ENCODE measurements at places on chromosomes 6 and 20.

GRCh38 chr6:14396392-14396791, 278.8 kb downstream of the CD83 start:
- no peak for DNase-seq

GRCh38 chr6:73768558-73768957, 72.6 kb downstream of the CD109 start:
- no peak for DNase-seq

- DNase-seq = no peak
Measured at GRCh38 chr20:46703435-46703834, 6.0 kb upstream of the SLC2A10 start.

- DNase-seq = no peak
Measured at GRCh38 chr20:1440024-1440423, 26.6 kb downstream of the NSFL1C start.

DNA sequence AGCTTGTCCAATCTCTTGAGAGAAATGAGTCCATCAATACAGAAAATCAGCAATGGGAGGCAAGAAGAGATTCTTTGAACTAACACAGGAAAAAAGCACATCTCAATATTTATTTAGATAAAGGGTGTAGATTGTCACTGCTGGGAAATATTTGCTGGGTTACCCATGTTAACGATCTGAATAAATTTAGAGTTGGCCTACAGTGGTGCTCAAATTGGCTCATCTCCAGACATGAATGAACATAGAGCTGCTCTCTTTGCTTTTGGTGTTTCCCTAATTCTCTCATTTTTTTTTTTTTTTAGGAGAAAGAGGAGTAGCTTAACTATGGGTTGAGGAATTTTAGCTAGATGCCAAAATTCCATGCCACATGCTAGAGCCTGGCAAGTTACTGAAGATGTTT, 471.2 kb downstream of the PKHD1 start:
- DNase-seq = no peak

DNA sequence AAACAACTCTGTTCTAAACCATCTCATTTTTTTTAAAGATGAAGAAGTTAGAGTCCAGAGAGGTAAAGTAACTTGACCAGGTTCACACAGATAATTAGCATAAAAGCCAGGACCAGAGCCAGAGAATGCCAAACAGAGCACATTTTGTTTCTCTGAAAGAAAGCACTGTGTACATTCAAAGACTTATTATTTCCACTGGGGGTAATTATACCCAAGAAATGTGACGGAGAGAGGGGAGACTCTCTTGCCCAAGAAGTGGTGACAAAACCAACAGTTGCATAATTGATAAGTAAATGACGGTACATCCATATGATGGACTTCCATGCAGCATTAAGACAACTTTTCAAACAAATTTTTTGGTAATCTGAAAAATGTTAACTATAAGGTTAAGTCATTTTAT, 111.6 kb downstream of the RTN4IP1 start:
- peak; percentile 59 for DNase-seq

DNA sequence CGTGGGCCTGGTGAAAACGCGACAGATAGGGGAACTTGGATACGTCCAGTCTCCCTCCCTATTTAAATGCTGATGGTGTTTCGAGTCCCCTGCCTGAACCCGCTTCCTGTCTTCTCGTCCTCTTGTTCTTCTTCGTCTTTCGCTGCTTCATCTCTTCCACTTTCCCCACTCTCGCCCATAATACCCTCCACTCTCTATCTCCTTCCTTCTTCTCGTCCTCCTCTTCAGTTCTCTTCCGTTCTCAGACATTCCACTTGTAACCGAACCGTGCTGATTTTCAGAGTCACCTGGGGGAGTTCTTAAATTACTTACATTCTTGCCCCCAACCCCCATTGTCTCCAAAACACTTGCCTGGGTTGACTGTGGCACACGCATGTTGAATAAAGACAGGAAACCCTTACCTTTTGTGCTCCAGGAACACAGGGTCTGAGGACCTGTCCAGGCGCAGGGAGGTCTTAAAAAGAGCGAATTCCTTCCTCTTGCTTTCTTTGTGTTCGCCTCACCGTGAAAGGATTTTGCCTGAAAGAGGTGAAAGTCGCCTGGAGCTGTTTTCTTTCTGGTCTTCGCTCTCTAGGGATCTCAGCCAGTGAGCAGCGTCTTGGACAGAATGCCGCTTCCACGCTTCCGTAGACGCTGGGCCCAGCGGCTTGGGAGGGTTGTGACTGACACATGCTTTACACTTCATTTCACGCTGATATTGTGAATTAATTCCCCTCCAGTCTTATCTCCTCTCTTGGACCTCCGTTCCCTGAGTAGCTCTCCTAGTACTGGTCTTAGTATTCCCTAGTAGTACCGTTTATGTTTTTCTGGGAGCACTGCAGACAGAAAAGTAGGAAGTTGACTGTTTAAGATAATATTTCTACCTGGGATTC, 184.0 kb downstream of the GPX5 start:
- DNase-seq = no peak

GRCh38 chr6:363909-364308, 27.6 kb upstream of the IRF4 start:
- no peak for DNase-seq

GRCh38 chr20:48723308-48724264, 104.2 kb downstream of the PREX1 start:
- DNase-seq = peak; percentile 74

DNA sequence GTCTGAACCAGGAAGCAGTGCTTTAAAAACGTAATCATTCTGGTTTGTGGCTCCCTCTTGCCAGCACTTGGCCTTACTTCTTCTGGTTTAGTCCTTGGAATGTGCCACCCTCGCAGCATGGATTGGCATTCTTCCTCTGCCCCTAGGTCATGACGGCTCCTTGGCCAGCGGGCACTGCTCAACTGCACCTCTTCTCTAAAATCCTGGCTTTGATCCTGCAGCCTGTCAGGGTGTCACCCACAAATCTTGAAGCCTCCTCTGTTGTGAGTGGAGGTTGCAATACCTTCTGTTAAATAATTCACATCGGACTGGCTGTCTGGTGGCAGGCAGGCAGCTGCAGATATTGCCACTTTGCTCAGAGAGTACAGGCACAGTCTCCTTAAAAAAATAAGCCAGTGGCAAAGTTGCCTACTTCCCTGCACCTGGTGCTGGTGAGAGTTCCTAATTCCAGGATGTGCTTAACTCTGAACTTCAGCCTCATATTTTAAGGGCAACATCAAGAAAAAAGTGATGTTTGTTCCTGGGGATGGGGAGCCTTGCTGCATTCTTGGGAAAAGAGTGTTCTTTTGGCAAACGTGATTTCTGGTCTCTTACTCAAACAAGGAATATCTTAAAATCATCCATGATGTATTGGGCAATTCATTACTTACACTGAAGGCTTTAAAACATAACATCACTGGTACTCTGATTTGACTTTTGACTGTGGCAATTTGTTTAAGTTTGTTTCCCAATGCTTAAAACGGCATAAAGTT, 179.8 kb downstream of the FOXA2 start:
- no peak for DNase-seq

- no peak for DNase-seq
Measured at GRCh38 chr20:12733811-12734210, 275.0 kb upstream of the SPTLC3 start.
